ENCODE measurements at places on chromosomes 12 and 14. TPM values are rescaled to one million over a fixed set of nuclear protein-coding genes. Genes with fewer than 3 reads are reported as not detected.

AMDHD1 gene
- 0.51 TPM for total RNA-seq

ZC2HC1C gene
- 2.4 TPM for total RNA-seq

SLC5A8 gene
- total RNA-seq, result not detected

KRT3 gene
- not detected for total RNA-seq

BDKRB2 gene
- total RNA-seq, result 2.5 TPM

ACRBP gene
- total RNA-seq, result 8.7 TPM
